ENCODE measurements at places on chromosomes 11 and 22.

GRCh38 chr11:63890368-63890767 is 26.6 kb downstream of the RCOR2 start:
- DNase-seq = no peak

DNA sequence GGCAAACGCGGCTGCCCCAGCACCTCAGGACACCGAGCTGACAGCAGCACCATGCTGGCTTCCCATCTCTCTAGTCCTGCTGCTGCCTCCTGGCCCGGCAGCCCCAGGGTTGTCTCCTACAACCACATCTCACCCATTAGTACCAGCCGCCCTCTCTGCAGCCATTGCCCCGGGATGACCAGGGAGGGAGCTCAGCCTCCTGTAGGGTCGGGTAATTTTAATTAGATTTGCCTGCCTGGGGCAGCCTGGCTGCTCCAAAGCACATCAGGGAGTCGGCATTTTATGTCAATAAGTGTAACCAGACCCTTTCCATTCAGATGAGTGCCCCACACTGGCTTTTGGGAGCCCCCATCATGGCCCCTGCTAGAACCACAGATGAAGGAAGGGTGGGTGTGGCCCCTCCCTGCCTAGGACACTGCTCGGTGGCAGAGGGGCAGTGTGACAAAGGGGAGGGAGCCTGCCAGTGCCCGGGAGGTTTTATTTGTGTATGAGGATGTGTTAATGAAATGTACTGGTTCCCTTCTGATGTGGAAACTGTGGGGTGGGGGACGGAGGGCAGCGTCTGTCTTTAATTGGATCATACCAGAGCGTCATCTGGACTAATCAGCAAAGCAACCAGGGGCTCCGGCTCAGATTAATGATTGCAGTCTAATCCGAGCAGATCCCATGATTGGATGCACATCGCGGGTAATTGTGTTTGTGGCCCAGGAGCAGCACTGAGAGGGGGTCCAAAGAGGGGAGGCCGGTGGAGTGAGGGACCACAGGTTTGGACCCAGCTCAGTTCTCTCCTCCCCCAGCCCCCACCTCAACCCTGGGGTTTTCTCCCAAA is 125.3 kb downstream of the FEZ1 start:
- DNase-seq = no peak

DNA sequence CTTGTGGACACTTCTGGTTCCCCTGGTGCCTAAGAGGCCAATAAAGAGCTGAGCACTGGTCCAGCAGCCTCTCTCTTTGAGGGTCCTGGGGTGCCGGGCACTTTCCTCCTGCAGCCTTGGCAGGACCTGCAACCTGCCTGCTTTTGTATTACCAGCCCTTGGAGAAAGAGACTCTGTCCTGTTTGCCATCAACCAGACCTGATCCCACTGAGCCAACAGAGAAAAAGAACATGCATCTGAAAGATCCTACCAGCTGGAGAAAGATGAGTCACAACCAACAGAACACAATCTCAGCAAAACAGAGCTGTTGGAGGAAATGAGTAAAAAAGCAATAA is 321.0 kb downstream of the DDX10 start:
- DNase-seq = no peak

DNA sequence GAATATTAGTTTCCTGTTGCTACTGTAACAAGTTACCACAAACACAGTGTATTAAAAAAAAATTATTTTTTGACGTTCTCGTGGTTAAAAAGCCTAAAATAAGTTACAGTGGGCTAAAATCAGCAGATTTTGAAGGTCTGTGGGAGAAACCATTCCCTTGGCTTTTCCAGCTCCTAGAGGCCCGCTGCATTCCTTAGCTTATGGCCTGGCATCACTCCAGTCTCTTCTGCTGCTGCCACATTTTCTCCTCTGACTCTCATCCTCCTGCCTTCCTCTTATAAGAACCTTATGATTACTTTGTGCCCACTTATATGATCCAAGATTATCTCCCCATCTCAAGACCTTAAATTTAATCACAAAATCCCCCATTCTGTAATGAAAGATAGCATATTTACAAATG is 392.7 kb downstream of the GUCY1A2 start:
- DNase-seq = no peak

- DNase-seq = no peak
Observed at GRCh38 chr22:47310601-47311000, 548.2 kb downstream of the TBC1D22A start.

- no peak for DNase-seq
Observed at GRCh38 chr11:27309046-27309445, 54.0 kb downstream of the CCDC34 start.

DNA sequence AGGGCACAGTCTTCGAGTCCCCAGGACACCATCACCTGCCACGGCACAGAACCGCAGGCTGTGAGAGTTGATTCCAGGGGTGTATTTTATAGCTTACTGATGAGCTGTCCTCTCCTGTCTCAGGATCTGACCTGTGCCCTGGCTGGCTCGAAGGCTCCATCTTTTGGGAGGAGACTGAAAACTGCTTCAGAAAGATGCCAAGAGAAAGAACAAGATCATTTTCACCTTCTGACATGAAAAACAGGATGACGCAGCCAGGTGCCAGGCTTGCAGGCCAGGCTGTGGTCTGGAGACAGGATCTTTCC is 2.2 kb downstream of the MRGPRD start:
- no peak for DNase-seq

GRCh38 chr11:38900211-38900610 is 2302.2 kb upstream of the RAG2 start:
- no peak for DNase-seq

DNA sequence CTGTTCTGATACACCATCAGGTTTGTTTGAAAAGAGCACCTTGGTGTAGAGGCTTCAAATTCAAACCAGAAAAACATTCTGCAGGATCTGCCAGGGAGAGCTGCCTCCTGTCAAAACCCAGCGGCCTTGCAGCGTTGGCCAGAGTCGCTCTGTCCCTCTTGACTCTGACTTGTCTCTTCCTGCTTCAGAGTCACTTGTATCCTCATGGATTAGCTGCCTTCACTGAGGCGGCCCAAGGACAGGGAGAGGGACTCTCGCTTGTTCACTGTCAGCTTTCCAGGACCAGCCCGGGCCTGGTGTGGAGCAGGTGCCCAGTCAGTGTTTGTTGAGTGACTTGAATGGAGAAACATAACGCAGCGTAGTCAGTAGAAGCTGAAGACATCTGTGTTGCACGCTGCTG is 18.0 kb downstream of the TBC1D22A start:
- DNase-seq = no peak

GRCh38 chr11:83639995-83640758 is 354.0 kb upstream of the CCDC90B start:
- DNase-seq = no peak

DNA sequence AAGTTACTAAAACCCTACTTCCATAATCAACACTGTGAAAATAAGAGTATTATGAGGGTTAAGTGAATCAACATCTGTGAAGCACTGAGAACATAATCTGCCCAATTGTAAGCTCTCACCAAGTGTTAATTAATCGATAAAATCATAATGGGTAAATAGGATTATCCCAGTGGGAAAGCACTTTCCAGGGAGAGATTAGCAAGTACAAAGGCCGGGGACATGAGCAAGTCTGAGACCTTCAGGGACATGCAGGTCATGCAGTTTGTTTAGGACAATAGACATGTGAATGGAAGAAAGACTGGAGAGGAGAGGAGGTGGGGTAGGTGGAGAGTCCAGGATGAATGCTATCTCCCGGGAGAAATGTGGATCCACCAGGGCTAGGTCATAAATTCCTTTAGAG is 57.8 kb upstream of the FIBIN start:
- no peak for DNase-seq
